ENCODE measurements at places on chromosomes 4 and X.

DNA sequence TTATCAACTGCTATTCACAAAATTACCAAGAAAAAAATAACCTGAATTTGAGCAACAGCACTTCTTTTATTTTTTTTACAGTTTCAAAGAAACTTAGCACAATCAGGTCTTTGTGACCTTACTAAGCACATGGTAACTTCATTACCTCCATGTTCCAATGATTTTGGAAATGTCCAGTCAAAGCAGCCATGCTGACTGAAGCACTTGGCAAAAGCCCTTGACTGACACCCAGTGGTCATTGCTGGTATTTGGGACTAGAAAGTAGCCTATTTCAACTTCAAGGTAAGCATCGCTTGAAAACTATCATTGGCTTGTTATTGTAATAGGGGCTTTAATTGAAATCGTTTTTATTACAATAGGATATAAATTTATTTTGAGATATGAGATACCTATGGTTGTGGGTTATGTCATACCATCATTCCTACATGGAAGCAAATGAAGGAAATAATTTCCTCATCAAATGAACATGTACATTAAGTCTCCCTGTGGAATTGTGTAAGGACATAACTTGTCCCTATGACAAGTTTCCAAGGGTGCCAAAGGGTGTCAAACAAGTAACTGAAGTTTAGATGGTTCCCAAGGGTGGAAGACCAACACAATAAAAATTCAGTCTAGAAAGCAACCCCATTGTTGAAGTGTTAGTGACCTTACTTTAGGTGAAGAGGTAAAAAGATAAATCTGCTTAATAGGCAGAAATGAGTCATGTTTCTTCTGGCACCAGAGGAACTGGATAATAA is 15.2 kb upstream of the ANXA10 start:
- peak; percentile 5 for DNase-seq

DNA sequence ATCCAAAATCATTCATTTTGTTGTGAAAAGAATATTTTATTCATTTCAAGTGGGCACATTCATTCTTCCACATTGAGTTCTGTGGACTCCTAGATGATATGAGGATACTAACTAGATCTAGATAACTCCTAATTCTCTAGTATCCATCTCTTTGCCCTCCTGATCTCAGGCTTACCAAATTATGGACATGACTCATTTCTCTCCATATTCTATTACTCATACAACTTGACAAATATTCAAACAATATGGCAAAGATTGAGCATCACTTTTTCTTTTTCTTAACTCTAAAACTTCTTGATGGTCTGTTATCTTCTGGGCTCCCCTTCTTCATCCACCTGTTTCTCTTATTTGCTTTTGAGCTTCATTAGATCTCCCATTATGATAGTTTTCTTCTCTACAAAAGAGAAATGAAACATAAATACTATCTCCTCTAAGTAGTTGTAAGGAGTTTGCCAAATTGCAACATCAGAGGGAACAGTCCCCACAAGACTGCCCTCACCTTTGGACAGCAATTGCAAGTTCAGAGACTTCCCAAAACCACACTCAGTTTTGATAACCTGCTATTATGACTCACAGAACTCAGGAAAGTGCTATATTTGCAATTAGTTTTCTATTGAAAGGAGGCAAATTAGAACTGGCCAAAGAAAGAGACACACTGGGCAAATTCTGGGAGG is 422.9 kb downstream of the SPRY1 start:
- no peak for DNase-seq

GRCh38 chr4:156029691-156030090 is 76.0 kb upstream of the CTSO start:
- no peak for DNase-seq

- DNase-seq = no peak
Observed at GRCh38 chr4:100311181-100311580, 120.9 kb upstream of the DDIT4L start.

- no peak for DNase-seq
Observed at GRCh38 chrX:10121787-10122186, 35.0 kb upstream of the CLCN4 start.

DNA sequence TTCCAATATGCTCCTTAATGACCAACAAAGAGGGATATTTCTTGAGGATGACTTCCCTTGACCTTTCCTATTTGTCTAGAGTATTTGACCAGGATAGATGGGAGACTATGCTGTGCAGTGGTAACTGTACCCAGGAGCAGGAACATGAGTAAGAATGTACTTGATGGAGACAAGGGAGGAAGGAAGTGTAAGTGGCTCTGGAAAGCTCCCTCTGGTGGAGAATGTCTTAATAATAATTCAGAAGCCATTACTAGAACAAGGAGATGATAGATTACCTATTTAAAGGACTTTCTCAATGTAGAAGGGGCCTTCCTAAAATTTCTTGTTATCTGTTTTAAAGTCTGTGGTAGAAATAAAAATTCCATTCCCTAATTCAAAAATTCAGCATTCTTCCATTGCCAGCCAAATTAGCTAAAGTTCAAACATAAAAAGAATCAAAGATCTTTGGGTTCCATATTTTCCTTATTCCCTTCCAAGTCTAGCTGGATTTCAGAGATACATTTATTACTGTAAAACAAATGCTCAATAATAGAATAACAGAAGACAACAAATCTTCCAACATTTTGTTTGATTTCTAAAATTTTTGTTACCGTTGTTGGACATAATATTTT is 83.8 kb downstream of the GRID2 start:
- DNase-seq = no peak

DNA sequence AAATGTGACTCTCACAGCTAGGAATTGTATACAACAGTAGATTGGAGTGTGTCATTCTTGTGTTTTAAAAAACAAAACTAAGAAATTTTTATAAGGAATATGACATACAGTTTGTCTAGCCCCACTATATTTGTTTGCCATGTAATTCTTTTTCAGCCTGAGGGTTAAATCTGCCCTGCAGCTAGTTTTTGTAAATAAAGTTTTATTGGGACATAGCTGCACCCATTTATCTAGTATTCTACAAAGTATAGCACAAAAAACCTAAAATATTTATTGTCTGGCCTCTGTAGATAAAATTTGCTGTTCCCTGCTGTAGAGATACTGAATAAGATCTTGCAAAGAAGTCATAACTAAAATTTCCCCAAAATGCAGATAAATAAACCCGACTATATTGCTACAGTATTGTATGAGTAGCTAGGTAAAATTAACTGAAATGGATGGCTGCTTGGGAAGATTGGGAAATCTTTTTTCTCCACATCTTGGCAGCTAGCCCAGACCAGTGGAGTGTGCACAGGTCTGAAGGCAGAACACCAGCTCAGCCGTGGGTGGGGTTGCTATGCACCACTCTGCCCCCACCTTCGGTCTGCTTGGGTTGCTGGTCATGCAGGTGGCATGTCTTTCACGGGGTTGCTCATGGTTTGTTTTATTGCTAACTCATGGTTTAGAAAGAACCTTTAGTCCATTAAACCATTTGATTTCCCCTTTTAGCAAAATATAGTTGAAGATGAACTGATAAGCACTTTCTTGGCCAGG is 127.9 kb downstream of the KLHL8 start:
- peak; percentile 27 for DNase-seq

DNA sequence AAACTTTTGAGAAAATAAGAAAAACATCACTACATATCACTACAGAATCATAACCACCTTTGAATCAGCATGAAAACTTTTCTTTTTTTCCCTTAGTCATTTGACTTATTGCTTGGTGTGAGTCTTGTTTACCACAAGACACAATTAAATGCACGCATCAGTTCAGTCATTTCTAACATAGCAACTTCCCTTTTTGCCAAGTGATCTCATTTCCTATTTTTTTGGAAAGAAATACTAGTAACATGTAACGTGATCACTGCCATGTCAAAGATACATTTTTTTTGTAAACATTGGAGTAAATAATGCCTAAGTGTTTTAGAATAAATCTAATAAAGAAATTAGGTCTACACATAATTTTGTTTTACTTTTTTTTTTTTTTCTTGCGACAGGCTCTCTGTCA is 5.1 kb upstream of the CXCL8 start:
- DNase-seq = no peak

DNA sequence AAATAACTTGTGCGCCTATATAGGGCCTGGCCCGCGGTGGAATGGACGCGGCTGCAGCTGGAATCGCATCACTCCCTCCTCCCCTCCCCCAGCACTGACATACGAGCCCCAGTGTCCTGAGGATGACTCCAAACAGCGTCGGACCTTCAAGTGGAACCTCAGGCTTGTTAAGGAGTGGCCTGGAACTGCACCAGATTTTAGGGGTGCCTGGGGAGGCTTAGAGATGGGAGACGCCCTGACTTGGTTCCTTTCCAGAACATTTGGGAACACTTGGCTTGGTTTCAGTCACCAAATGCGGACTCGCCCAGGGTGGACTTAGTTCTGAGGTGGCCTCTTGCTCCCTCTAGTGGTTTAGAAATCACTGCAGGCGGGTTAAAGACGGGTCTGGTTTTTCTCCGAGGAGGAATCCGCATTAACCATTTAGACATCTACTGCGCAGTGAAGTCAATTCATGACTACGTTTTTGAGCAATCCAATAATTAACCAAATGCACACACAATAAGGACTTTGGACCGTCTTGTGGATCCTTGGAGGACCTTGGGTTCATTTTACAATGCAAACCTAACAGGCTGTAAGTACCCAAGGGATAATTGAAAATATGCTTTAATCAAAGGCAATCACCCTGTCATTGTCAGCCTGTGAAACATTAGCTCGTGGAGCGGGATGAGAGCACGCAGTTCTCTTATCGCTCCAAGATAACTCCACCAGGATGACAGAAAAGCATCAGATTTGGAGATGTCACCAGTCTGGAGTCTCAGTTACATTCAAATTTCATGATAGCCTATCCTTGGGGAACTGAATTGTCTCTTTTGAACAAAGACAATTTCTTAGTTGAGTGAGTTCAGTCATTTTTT is 11.2 kb upstream of the PDGFRA start:
- peak; percentile 83 for DNase-seq

- DNase-seq = no peak
Observed at GRCh38 chr4:163701916-163702315, 207.4 kb downstream of the TMA16 start.

DNA sequence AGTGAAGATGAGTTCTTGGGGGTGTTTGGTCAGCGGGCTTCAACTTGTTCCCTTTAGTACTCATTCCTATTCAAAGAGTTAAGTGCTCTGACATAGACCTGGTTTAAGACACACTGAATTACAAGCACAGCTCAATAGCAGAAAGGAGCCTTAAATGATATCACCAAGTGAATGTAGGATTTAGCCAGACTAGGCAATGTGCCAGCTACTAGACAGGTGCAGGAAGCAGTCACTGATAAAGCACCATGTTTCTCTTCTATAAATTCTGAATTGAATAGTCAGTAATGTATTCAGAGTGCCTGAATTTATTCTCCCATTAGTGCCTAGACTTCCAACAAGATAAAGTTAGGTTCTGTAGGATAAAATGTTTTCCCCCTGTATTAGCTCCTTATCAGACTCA is 63.6 kb downstream of the ASB9 start:
- DNase-seq = no peak

DNA sequence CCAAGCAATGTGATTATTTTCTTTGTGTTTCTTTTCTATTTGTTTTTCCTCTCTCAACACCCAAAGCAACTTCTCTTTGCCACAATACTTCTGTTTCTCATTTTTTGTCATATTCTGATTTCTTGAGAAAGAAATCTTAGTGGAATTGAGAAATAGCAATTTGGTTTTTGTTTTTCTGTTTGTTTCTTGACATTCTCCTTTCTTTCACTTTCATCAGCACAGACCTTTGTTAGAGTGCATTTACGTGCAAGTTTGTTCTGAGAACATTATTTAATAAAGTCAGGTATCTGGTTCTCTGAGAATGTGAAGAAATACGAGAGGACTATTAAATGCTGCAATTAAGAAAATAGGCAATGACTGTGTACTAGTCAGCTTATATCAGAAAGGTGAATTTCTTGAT is 608.1 kb upstream of the AADAT start:
- no peak for DNase-seq

- peak; percentile 80 for DNase-seq
Observed at GRCh38 chr4:11428899-11429698, 405 bp upstream of the HS3ST1 start.

- DNase-seq = peak; percentile 58
Observed at GRCh38 chr4:80072744-80073472, at the start of gene ANTXR2. TSS of gene ANTXR2 (minus strand) at chr4:80073229. CDS start at chr4:80072560, 669 bp downstream.

GRCh38 chr4:69907151-69907550 is 23.7 kb upstream of the CSN1S1 start:
- DNase-seq = no peak

DNA sequence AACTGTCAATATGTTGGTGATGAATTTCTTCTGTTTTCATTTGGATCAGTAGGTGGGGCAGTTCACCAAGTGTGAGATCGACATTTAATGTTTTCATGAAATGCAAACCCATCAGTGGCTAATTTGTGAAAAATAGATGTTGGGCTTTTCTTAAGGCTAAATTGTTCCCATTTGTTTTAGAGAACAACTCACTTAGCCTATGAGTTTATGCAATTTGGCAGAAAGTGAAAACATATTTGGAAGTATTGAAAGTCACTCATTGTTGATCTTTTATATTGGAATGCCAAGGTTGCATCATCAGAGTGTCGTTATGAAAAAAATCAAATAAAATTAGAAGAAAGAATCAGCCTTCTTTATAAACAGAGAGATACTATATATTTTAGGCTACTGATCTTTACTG is 132.4 kb downstream of the RPA4 start:
- peak; percentile 0 for DNase-seq

DNA sequence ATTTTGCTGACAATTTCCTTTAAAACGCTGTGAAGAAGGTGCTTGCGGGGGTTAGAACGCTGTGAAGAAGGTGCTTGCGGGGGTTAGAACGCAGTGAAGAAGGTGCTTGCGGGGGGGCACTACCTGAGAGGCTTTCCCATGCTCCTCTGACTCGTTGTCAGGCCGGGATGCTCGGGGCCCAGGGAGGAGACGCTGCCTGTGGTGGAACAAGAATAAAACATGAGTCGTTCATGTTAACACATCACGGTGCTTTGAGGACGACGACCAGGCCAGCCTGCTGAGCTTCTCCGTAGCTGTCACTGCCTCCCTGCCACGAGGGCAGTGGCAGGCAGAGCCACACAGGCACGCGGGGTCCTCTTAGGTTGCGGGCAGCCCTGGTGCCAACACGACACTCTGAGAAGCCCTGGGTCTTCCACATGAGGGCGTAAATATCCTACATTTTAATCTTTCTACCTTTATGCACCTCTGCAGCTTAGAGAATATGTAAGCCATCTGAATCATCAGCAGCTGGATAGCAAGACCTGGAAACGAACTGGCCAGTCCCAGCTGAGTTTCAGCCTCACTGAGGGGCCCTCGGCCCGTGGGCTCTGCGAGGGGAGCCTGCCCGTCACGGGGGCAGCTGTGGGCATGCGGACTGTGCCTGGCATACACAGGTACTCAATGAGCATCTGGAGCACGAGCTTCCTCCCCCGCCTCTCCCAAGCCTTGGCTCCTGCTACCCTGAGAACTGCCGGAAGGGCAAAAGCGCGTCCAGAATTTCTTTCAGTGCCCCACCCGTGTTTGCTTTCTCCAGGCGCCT is 47.0 kb downstream of the FGFRL1 start:
- DNase-seq = no peak

- peak; percentile 32 for DNase-seq
Observed at GRCh38 chr4:184960505-184960971, 57.8 kb upstream of the HELT start.

DNA sequence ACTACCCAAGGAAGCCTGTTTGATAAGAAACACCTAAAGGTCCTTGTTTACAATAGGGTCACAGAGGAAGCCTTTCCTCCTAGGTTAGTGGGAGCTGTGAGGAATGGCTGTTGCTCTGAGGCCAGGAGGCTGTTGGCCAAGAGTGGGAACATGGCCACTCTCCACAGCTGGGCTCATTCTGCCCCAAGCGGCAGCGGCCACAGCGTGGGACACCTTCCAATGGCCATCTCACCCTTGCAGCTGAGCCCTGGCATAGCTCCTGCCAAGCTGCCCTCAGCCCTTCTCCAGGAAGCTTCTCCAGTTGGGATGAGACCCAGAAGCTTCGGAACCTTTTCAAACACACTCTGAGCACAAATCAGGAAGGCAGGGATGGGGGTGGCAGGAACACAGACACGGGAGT is 111.8 kb upstream of the MAP3K15 start:
- DNase-seq = no peak
